ENCODE measurements at places on chromosomes 2 and 18.

DNA sequence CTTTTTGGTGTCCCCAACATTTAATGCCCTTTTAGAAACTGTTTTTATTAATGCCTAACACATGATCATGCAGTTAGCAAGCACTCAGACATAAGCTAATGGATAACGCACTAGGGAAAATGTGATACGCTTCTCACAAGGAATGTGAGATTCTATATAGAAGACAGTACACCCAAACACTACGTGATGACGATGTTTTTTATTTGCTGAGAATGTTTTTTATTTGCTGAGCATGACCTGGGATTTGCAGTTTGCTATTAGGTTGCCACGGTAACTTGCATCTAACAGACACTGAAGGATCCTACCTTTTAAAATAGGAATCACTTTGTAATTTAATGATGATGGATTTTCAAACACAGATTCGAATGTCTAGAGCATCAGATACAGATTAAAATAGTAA, 4.9 kb downstream of the SMC6 start:
- DNase-seq, result no peak

GRCh38 chr18:58682429-58683069, 11.3 kb downstream of the MALT1 start:
- no peak for DNase-seq

DNA sequence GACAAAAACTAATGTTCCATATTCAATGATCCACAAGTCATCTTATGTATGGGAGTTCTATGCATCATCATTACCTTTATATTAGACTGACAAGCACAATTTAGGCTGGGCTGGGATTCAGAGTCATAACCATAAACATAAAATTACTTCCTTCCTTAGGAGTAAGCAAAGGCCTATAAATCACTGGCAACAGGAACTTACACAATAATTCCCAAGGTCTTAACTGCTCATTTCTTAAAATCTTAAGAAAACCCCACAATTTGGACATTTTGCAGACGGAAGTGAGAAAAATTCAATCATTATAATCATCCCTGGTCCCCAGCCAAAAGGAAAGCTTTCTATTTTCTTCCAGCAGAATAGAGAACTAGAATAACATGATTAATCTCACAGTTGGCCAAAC, 232.3 kb downstream of the DYM start:
- DNase-seq, result no peak

- no peak for DNase-seq
These were observed 689 bp downstream of the RPRD1A start for GRCh38 chr18:36066686-36067054.

DNA sequence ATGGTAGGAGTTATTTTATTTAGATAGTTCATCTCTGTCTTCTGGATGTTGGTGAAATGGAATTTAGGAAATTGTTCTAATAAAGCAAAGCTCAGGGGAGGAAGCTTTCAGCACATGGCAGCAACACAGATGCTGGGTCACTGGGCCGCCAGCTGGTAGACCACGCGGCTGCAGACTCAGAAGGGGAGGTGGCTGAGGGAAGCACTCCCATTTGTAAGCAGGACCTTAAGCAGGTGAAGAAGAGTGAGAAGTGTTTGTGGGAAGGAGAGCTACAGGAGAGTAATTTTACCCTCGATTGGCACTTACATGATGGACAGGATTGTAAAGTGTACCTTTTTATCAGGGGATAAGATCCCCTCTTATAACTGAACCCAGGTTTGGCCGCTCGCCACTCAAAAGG, 24.4 kb downstream of the NMS start:
- DNase-seq, result no peak

DNA sequence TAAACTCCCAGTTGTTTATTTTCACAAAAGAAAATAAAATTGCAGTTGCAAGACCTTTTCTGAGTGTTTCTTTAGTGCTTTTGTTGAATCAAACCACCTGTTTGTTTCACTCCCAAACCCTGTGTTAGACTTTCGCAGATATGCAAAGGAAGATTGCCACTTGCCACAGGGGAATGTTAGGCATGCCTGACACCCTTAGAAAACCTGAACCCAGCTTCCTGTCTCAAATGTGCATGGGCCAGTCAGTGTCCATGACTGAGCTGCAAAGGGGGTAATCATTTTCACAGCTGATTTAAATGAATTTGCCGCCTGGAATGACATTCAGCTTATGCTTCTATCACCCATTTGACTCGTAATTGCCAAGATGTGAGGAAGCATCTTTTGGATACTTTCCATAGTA, 17.5 kb downstream of the TGOLN2 start:
- no peak for DNase-seq

DNA sequence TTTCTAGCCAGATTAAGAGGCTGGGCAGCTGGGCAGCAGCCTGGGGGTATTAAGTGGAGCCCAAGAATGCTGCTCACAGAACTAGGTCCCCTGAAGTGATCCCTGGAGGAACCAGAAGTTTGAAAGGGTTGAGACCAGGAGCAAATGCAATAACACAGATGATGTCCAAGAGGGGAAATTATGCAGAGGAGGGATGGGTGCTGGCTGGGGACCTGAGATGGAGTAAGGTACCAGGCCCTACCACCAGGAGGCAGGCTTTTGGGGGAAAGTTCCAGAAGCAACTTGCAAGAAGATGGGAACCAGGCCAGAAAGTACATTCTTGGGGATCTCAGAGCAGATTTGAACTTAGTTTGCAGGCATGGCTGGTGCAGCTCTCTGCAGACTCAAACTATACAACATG, 175.1 kb downstream of the NCK2 start:
- no peak for DNase-seq

DNA sequence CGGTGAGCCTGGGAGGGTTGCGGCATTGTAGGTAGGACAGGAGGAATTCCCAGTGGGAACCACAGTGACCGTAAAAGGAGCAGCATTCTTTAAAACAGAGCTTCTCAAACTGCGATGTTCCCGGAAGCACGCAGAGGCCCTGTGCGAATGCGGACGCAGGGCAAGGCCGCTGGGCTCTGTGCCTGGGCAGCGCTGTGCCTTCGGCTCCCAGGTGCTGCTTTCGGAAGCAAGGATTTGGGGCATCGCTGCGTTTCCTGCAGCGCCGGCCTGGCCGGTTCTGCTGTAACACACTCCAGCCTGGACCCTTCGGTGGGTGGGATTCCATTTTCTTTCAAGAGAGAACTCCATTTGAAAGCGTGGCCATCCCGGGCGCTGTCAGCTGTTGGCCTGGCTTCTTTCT, 118.6 kb downstream of the PTGR3 start:
- no peak for DNase-seq

- DNase-seq, result no peak
These were observed 7.2 kb upstream of the USP34 start for GRCh38 chr2:61478086-61478485.

GRCh38 chr2:237412988-237413776, 782 bp downstream of the COL6A3 start:
- DNase-seq, result no peak

- no peak for DNase-seq
These were observed 43.1 kb downstream of the INPP4A start for GRCh38 chr2:98487806-98488189.

DNA sequence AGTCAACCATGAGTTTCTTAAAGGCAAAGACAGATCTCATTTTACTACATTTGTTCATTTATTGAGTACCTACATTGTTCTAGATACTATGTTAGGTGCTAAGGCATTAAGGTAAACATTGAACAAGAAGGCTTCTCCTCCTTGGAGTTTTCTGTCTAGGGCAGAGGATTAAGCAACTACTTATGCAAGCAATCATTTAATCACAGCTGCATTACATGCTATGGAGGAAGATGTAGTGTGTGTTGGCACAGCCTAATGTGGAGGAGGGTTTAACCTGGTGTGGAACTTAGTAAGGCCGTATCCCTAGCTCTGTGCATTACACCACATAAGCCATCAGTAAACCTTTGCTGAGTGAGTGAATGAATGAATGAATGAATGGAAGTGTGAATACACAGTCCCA, 106.5 kb upstream of the MAP3K20 start:
- DNase-seq, result no peak

- no peak for DNase-seq
These were observed 89.8 kb upstream of the CHST9 start for GRCh38 chr18:27274901-27275300.

DNA sequence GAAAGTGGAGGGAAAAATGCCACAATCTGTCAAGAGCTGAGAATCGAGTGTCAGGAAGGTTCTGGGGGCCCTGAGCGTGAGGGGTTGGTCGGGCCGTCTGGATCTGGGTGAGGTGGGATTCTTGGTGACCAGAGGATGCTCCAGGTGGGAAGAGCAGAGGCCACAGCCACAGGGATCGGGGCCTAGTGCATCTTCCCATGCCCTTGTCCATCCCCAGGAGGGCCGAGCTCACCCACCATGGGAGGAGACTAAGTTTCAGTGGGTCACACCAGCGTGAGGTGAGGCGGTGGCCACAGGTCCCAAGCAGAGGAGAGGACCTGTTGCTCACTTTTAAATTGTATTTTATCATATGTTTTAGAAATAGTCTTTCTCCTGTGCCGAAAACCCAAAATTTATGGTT, 70.0 kb downstream of the TMEM18 start:
- DNase-seq, result no peak

DNA sequence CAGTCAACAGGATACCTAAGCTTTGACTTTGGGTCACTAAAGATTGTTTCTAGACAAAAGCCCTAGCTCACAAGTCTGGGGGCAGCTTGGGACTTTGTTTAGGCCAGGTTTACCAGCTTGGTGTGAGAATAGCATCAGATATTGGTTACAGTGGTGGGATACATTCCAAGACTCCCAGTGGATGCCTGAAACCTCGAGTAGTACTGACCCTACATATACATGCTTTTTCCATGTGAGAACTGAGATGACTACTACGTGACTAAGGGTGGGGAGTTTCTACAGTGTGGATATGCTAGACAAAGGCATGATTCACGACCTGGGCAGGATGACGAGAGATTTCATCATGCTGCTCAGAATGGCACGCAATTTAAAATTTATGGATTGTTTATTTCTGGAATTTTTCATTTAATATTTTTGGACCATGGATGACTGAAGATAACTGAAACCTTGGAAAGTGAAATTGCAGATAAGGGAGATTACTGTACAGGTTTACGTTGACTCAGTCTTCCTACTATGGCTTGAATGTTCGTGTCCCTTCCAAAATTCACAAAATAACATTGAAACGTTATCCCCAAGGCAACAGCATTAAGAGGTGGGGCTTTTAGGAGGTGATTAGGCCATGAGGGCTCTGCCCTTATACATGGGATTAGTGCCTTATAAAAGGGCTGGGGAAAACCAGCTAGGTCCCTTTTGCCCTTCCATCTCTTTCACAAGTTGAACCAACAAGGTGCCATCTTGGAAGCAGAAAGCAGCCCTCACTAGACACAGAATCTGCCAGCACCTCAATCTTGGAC, 50.2 kb upstream of the CTAGE1 start:
- DNase-seq, result no peak

- DNase-seq, result no peak
These were observed 96.4 kb downstream of the CERS6 start for GRCh38 chr2:168552450-168552856.

DNA sequence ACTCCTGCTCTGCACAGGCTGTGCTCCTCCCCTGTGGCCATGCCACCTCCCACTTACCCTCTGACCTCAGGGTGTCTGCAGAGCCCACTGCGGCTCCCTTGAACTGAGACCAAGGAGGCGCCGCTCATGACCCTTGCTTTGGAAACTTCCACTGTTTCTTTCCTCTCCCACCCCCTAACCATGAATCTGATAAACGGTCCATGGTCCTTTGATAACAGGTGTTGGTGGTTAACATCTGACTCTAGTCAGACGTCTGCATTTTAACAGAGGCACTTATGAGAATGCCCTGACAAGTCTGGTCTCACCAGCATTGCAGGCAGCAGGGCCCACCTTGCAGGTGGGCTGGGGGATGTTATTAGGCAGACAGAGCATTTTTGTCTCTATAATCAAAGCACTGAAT, 113.6 kb upstream of the APCDD1 start:
- DNase-seq, result no peak

GRCh38 chr18:59265246-59265973, 7.8 kb downstream of the RAX start:
- peak; percentile 48 for DNase-seq

GRCh38 chr2:119536211-119536610, 8.0 kb upstream of the CFAP221 start:
- no peak for DNase-seq

DNA sequence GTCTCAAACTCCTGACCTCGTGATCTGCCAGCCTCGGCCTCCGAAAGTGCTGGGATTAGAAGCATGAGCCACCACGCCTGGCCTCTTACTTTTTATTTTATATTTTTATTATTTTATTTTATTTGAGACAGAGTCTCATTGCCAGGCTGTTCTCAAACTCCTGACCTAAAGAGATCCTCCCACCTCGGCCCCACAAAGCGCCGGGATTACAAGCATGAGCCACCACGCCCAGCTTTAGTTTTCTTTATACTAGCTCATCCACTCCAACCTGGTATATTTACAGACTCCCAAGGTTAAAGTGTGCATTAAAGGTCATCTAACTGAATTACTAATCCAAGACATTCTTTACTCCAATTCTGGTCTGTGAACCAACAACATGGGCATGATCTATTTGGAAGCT, 26.8 kb downstream of the ATAD2B start:
- no peak for DNase-seq

DNA sequence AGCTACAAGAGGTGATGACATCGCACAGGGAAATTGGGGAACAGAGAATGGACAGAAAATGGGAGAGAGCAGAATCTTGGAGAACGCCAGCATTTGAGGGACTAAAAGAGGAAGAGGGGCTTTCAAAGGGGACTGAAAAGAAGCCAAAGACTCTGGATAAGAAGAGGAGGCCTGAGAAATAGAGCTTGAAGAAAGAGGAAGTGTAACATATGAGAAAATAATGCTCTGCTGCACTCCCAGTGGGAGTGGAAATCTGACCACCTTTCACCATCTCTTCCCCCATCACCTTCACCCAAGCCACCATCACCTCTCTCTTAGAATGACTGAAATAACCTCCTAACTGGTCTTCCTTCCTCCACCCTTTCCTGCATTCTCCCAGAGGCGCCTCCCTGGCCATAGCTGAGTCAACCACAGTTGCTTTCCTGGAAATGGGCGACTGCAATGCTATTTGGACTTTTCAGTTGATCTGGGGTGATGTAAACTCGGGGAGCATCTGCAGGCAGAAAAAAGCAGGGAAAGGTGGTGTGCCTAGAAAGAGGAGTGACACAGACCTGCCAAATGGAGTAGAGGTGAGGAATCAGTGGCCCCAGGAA, 16.8 kb downstream of the CXCR1 start:
- DNase-seq, result no peak

DNA sequence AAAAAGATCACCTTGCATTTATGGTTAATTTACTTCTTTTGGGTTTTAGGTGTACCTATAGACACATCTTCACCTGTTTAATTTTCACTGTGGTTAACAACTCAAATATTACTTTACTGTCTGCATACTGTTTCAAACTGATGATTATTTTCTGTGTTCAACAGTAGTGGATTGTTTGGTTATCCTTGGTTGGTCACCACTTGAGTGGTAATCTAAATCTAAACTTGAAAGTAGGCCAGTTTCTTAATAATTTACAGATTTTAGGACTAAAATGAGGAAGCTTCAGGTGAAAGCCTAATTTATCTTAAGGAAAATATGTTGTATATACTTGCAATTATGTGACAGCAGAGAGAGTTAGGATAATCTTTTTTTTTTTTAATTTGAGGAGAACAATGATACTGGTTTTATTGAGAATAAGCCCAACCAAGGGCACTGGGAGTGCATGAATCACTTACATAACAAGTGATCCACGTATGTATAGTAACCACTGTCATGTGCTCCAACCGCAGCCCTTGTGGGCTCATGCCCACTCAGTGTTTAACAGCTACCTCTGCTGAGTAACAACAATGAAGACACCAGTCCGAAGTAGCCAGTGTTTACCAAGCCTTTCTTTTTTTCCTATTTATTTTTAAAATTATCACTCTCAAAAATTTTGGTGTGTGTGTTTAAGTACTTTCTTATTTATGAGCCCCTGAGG, 31.0 kb upstream of the WDSUB1 start:
- no peak for DNase-seq

Data from 8988T (cell line).